NCI-H1105 treated with DMSO at 0.1 percent for 48 hours (cell line): ENCODE measurements at places on chromosomes 4 and X.

GRCh38 chr4:73944061-73944875 lies 37.6 kb downstream of the PF4 start:
- no peak for DNase-seq

DNA sequence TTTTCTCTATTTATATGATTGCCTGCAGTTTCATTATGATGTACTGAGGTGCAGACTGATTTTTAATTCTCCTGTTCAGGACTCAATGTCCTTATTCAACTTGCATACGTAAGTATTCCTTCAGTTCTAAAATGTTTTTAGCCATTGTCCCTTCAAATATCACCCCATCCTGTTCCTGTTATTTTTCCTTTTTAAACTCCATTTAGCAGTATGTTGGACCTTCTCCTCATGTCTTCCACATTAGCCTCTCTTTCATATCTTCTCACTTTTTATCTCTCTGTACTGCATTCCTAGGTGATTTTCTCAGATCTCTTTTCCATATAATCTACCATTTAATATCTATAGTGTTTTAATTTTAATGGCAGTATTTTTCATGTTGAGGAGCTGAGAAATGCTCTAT lies 317.7 kb downstream of the NR3C2 start:
- DNase-seq = no peak

GRCh38 chr4:16733509-16733908 lies 164.9 kb downstream of the LDB2 start:
- DNase-seq = no peak

GRCh38 chr4:95651891-95652290 lies 103.1 kb upstream of the UNC5C start:
- DNase-seq = no peak

DNA sequence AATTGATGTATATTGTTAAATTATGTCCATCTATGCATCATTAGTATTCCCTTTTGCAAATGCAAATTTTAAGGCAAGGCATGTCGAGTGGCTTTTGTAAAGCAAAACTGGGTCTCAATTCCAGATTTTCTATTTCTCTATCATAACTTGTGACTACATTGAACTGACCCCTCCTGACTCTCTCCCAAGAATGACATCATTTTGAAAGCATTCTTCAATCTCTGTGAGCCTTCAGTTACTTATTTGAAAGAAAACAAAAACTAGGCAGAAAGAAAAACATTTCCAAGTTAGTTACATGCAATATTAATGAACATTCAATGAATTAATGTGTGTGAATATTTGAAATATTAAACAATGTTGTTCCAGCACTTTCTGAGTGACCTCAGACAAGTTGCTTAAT lies 314.3 kb upstream of the CLNK start:
- no peak for DNase-seq

DNA sequence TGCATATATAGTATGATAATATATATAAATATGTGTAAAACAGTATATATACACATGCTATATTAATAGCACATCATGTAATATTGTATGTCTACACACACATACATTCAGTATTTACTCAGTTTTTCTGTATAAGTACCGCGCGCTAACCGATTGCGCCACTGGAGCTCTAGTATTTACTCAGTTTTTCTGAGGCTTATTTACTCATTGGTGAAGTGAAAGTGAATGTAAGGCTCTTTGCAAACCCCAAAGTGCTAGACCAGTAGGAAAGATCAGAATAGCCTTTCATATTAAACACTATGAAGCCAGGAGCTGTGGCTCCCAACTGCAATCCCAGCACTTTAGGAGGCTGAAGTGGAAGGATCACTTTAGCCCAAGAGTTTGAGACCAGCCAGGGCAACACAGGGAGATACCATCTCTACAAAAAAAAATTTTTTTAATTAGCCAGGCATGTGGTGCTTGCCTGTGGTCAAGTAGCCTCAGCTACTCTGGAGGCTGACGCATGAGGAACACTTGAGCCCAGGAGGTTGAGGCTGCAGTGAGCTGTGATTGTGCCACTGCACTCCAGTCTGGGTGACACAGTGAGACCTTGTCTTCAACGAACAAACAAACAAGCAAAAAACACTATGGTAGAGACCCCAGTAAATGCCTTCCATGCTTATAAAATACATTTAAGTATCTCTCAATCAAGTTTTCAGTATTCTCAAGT lies 125.8 kb downstream of the KIT start:
- DNase-seq = no peak

- no peak for DNase-seq
Measured at GRCh38 chr4:54058171-54058570, 6.2 kb downstream of the CHIC2 start.

DNA sequence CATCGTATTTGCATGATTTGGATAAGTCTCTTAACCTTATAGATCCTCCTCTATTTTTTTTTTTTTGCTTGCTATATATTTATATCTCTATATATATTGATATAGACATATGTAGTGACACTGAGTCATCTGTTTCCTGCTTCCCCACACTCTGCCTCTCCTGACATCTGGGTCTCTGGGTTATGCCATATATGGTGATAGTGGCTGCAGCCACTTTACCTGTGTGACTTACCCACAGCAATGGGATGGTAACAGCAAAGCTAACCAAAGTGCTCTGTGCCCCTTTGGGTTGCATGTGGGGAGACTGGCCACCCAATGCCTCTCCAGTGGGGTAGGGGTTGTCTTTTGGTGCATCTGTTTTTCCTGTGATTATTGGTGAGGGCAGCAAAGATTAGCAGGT lies 14.5 kb downstream of the CMC4 start:
- DNase-seq = no peak

DNA sequence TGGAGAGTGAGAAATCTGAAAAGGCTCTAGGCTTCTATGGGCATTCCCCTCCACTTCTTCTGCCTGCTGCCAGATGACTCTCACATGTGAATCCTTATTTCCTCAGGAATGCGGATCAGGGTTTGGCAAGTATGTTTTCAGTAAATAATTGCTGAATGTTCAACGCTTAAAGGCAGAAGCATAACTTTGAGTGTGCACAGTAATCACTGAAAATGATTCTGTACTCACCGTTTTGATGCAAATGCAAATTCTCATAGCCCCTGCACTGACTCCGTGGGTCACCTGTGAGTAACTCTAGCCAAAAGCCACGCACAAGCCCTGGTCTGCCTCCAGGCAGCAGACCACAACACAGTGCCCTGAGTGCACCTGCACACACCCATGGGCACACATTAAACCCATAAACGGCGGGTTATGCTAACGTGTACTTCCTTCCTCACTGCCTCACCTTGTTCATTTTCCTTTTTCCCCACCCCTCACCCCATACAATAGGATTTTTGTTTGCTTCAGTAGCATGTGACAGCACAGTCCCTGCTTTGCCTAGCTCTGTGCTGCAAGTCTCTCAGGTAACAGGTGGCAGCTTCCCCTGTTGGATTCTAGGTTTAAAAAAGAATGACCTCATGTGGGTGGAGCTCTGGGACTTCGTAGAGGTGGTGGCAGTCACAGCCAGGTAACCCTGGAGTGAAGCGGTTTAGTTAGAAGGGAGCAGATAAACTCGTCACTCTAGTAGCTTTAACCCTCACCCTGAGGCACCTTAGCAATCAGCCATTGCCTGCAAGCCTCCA lies at the start of gene ARHGEF38:
Gene ARHGEF38, plus strand, starts transcription at position 656 of the 782 bp plus-strand sequence. CDS start 146 bp downstream, outside the sequence.
- DNase-seq = peak; percentile 20

DNA sequence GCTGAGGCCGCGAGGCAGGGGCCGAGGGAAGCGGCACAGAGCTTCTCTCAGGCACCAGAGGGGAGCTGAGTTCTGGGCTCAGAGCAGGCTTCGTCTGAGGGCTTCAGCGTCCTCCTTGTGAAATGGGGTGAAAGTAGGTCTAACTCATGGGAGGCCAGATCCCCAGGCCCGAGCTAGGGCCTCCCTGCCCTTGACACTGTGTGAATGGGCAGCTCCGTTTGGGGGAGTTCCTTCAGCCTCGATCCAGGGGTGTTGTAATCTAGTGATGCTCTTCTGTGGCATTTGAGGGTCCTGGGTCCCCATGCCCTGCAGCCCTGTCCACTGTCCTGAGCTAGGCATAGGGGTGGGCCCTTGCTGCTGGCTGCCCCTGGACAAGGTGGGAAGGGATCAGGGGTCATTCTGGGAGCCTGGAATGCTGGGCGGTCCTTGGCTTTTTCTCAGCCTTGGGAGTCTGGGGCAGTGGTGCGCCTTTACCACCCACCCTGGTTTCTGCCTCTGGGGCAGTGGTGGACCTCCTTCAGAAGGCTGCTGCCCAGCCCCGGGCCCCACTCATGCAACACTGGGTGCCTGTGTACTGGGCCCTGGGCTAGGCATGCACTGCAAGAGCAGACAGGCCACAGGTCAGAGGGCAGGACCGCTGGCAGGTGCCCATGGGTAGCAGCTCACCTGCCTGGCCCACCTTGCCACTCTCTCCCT lies 4.1 kb downstream of the SH3BP2 start:
- no peak for DNase-seq

GRCh38 chr4:2159931-2160330 lies 82.0 kb downstream of the HAUS3 start:
- DNase-seq = no peak

DNA sequence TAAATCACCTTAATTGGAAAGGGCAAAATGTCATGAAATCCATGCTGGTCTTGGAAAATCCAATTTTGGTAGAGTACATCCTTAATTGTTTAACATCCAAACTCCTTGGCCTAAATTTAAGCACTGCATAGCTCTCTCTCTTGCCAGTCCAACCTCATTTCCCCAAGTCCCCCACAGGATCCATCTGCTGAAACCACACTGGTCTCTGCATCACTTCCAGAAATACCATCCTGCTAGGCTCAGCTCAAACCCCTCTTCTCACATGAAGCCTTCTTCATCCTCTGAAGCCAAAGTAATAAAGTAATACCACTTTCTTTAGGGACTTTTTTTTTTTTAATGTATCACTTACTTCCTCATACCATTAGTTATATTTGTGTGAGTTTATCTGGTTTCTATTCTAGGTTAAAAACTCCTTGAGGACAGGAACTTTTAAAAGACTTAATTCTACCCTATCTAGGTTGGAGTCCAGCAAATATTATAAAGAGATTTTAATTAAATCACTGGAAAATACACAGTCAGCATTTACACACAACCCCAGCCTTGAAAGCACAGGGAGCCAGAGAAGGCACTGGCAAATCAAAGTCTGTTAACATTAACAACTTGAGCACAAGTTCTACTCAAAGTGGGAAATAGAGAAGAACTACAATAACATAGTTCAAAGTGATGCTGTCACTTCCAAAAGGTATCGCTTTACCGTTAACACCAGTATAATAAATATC lies 16.7 kb upstream of the KLF3 start:
- DNase-seq = no peak

DNA sequence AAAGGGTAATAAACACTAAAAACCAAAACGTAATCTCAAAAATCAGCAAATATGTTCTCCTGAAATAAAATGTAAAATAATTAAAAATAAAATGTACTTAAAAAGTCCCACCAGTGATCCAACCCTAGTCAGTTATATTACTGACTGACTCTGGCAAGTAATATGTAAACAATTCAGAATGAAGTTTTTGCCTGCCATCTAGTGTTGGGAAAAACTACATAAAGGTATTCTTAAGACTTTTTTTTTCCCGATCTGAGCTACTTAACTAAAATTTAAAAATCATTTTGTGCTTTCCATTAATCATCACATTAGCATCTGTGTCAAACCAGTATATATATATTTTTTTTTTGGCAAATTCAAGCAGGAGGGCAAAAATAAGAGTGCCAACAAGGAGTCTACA lies 24.0 kb downstream of the RCHY1 start:
- DNase-seq = peak; percentile 24

DNA sequence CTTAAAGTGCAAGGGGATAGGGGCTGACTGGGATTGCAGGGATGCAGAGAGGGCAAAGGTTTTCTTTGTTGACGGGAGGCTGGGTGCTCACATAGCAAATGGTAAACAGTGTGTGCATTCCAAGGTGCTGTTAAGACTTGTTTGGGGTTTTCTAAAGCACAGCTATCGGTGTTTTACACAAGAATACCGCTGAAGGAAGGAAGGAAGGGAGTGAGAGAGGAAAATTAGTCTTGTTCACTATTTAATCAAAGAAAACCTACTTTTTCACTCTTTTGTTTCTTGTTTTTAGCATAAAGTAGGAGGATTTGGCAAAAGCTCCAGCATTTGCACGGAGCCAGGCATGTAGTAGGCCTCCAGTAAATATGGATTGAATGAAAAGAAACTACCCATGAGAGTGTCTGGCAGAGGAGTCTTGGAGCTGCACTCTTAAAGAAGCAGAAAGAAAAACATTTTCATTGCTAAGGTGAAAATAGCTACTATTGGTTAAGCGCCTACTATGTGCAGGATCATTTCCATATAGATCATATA lies 99.7 kb downstream of the FIP1L1 start:
- DNase-seq = no peak

- no peak for DNase-seq
Measured at GRCh38 chr4:83342476-83342875, 7.8 kb upstream of the HPSE start.

DNA sequence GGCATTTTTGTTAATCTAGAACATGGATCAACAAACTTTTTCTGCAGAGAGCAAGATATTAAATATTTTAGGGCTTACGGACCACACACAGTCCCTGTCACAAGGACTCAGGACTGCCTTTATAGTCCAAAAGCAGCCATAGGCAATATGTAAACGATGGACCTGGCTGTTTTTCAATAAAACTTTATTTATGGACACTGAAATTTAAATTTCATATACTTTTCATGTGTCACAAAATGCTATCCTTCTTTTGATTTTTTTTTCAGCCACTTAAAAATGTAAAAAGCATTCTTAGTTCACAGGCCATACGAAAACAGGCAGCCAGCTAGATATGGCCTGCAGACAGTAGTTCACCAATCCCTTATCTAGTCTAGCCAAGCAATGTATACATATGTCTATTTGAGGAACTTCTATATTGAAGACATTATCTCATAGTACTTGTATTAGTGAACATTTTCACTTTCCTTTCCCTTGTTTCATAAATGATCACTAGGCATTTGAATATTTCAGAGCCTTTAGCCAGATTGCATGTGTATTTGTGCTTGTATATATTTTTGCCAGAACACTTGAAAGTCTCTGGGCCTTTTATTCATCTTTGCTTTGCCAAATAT lies 350.9 kb downstream of the RPA4 start:
- no peak for DNase-seq

DNA sequence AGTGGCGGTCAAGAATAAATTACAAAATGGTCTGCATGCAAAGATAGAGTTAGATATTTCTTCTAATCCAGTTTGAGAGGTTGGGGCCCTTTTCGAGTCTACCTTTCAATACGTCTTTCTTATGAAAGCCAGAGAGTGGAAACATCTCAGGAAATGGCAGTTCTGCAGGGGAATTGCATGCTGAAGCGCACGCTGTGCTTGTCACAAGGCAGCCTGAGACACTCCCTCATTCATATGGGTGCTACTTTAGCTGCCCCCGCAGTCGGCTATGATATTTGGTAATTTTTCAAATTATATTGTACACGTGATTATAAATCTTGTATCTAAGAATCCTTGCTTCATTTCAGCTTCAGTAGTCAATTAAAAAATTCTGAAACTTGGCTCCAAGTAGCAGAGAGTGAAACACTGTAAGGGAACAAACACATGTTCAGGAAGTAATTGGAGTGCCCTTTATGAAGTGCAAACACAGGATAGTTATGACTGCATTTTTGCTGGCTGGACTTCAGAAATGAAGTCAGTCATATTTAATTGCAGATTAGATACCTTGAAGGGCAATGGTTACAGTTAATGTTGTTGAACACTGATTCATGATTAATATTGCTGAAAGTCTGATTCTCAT lies 145.5 kb upstream of the NAP1L5 start:
- peak; percentile 58 for DNase-seq

- DNase-seq = no peak
Measured at GRCh38 chr4:23887173-23887572, 2.7 kb downstream of the PPARGC1A start.
